ENCODE measurements at places on chromosomes 5 and 9.

DNA sequence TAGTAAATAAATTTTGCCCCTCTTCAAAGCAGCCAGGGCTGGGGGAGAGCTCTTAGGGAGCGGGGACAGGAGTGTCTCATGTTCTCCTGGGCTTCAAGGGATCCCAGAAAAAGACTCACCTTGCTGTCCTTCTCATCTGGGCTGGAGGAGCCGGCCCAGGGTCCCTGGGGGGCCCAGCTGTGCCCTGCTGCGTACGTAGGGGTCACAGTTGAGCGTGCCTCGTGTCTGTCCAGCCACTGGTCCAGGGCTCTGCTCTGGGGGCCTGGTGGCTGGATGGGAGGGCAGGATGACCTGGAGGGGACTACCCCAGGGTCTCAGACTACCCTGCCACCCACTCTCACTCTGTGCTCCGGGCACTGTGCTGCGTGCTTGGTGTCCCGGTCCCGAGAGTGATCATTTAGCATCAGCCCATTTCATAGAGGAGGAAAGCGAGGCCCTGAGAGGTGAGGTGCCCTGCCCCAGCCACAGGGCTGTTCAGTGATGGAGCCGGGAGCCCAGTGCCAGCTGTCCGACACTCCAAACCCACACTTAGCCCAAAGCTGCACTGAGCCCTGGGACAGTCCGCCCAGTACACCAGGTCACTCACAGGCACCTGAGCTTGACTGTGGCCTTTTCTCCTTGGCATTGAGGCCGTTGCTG, 26.2 kb upstream of the TDRD7 start:
- DNase-seq, result no peak

- DNase-seq, result no peak
Observed at GRCh38 chr9:94031380-94031779, 52.9 kb upstream of the PTPDC1 start.

DNA sequence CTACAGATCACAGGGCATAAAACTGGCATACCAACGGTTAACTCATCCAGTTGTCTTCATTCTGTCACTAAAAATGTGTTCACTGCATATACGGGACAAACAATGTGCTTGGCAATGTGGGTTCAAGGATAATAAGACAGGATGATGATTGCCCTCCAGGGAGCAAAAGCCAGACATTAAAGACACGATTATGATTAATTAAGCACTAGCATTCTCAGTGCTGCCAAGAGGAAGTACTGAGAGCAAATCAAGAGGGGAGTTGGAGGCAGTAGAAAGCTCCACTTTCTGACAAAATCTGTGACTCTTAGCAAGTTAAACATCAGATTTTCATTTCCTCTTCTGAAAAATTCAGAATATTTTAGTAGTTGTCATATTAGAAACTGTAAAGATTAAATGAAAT, 9.0 kb upstream of the IFNA8 start:
- no peak for DNase-seq

DNA sequence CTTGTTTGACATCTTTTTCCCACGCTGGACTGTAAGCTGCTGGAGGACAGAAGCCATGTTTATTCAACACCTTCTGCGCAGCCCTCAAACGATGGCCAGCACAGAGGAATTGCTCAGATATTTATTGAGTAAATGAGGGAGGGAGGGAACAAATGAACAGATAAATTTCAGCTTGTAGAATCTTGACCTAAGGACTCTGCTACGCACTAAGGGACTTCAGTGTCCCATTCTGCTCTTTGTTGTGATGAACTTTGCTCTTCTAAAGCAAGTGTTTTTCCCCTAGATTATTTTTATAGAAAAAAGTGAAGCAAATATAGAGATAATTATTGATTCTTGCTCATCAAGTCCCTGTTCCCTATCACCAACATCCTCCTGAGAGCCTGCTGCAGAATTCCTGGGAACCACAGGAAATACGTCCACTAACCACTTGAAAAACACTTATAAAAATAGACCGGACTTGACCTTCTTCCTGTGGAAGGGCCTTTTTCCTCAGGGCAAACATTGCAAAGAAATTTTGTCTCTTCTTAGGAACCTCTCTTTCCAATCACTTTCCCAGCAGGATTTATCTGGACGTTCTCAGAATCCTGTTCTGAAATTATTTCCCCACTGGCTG, 54.9 kb downstream of the FGF1 start:
- no peak for DNase-seq

DNA sequence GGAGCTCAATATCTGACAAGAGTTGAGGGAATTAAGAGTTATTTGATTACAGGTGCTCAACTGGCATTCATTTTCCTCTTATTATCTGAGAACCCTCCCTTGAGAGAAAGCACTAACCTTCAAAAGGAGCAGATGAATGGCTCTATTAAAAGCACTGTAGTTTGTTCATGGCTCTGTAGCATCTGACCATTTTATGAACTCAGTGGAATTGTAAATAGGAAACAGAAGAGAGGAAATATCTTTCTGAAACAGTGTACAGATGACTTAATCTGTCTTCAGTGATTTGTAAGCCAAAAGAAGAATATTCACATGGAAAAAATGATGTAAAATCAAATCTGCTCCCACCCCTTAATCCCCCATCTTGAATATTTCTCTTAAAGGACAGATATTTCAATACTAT, 810.4 kb upstream of the GRAMD2B start:
- DNase-seq, result no peak

GRCh38 chr5:31853398-31854135, 214.6 kb downstream of the PDZD2 start:
- no peak for DNase-seq

DNA sequence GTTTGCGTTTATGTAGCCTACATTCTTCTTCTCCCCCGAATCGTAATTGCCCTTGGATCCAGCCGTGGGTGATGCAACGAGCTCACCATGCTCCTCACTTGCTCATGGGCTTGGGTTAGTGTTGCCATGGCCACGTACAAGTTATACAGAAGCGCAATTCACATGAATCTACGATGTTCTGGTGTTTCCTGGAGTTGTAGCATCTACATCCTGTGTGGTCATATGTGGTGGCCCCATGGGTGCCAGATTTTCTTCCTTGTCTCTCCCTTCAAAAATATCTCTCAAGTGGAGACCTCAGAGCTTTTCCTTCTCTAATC, 115.3 kb downstream of the TLE4 start:
- peak; percentile 76 for DNase-seq

GRCh38 chr9:88950341-88951154, 40.7 kb upstream of the S1PR3 start:
- no peak for DNase-seq

- DNase-seq, result no peak
Observed at GRCh38 chr5:151233616-151234085, 9.8 kb upstream of the CCDC69 start.

DNA sequence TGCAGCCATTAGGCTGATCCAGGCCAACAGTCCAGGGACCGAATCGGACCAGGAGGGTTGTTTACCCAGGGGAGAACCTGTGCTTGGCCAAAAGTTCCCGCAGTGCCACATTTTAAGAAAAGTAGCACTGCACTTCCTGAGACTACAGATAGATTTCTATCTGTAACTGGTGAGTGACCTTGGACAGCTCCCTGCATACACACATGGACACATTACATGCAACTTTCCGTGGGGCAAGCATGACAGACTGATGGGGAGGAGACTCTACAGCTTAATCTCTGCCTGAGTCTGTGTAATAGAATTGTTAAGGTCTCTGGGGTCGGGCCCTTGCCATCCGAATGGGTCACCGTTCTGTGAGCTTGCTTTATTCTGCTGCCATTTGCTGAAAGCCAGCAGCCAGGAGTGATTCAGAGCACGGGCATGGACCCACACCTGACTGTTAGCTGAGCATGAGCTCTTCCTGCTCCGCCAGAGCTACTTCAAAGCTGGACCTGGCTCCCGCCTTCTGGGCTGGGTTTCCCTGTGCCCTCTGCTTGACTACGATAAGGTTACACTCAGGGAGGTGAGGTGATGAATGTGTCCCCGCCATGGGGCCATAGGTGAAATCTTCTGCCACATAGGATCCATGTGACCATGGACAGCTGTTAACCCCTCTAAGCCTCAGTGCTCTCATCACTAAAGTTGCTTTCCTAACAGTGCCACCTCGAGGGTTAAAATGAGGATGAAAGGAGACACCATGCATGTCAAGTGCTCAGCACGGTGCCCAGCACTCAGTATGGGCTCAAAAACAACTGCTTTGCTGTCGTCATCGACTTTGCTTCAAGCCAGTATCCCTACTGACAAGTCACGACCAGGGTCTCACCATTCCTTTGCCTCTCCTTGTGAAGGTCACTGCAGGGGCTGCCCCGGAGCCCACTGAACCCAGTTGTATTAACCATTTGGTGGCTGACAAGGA, 200.0 kb downstream of the MELK start:
- DNase-seq, result no peak
